ENCODE measurements at places on chromosomes 7 and 10.

- DNase-seq = no peak
Observed at GRCh38 chr10:121540732-121541395, 57.4 kb downstream of the FGFR2 start.

DNA sequence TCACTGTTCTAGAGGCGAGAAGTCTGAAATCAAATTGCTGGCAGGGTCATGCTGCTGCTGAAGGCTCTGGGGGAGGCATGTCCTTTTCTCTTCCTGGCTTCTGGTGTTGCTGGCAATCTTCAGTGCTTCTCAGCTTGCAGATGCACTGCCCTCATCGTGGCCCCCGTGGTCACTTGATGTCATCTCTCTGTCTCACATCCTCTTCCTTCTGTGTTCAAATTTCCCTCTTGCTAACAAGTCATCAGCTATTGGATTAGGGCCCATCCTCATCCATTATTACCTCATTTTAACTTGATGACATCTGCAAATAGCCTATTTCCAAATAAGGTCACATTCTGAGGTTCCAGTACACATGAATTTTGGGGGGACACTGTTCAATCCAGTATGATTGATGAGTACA is 36.6 kb upstream of the SRGN start:
- DNase-seq = peak; percentile 31

GRCh38 chr10:84541289-84541637 is 212.9 kb downstream of the CCSER2 start:
- no peak for DNase-seq

- DNase-seq = no peak
Observed at GRCh38 chr7:5532536-5533335, 109.1 kb upstream of the TNRC18 start.

DNA sequence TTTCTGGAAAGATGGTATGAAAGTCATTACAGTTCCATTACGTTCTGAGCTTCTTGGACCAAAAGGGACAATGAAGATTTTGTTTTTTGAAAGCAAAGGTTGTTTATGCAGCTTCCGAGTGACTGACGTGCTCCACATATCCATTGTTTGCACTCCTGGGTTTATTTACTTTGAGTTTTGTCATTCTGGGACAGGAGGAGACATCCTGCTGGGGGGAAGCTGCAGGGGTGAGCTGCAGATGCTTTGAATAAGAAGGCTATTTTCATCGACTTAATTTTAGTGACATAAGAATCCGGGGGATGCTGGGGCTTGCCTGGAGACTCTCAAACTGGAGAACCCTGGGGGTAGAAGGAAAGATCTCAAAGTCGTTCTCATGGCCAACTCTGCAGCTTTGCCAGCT is 12.7 kb upstream of the SFMBT2 start:
- no peak for DNase-seq

- no peak for DNase-seq
Observed at GRCh38 chr10:118990326-118990725, 39.2 kb upstream of the NANOS1 start.

DNA sequence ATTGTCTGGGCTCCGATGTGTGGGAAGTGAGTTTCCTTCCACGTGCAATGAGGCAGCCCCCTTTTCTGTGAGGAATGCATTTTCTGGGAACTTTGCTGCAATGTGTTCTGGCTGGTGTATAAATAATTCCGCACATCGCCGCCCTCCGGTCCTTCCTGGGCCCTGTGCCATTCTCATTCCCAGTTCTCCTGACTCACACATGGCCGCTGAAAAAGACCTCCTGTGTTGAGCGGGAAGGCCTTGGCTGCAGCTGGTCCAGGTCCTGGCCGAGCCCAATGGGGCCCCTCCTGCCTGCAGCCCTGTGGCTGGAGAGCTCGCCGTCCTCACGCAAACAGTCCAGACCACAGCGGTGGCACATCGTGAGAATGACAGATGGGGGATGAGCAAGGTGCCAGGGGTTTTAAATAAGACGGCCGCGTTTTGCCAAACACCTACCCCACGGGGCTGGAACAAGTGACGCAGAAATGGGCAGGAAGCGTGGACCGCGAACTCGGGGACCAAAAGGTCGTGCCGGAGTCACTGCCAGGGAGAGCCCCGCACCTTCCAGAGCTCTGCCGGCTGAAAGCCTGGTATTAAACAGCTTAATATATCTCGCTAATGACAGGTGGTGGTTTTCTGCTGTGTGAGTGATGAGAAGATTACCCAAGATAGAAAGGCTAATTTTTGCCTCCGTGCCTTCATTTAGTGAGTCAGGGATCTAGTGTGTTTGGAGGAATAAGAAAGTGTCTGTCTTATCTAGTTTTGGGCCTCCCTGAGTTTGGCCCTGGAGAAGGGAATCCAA is 37.0 kb downstream of the FAM20C start:
- peak; percentile 52 for DNase-seq

DNA sequence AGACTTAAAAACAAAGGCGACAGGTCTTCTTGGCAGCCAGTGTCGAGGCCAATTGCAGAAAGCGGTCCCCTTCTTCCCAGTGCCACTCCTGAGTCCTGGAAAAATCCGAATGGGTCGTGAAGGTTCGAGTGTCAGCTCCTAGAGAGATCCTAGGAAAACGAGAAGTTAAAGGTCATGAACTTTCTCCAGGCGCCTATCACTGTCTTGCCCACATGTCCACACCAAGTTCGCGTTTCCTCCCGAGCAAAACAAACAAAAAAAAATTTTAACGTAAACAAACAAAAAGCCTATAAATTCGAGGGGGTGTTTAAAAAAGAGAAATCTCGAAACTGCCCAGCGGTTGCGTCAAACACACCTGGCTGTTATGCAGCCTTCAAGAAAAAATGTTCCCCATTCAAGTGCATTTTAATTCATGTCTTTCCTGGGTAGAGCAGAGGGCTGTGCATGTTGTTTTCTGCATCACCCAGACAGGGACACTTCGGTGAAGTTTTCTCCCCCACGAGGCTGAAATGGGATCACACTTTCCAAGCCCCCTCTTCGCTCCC is 1.5 kb downstream of the ARHGAP21 start:
- no peak for DNase-seq

DNA sequence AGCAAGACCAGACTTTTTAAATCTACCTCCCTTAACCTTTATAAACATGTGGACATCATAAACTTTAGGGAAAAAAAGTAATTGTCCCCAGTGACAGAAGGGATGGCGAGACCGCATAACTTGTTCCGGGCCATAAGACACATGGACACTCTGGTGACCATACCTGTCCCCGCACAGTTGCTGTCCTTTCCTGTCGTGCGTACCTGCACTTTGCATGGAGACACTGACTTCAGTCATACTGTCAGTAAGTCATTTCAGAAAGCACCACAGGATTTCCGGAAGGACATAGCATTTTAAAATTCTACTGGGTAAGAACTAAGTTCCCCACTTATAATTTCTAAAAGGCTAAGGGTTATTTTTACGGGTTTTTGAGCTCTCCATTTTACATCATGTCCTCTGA is 120.9 kb downstream of the CREB5 start:
- DNase-seq = no peak

DNA sequence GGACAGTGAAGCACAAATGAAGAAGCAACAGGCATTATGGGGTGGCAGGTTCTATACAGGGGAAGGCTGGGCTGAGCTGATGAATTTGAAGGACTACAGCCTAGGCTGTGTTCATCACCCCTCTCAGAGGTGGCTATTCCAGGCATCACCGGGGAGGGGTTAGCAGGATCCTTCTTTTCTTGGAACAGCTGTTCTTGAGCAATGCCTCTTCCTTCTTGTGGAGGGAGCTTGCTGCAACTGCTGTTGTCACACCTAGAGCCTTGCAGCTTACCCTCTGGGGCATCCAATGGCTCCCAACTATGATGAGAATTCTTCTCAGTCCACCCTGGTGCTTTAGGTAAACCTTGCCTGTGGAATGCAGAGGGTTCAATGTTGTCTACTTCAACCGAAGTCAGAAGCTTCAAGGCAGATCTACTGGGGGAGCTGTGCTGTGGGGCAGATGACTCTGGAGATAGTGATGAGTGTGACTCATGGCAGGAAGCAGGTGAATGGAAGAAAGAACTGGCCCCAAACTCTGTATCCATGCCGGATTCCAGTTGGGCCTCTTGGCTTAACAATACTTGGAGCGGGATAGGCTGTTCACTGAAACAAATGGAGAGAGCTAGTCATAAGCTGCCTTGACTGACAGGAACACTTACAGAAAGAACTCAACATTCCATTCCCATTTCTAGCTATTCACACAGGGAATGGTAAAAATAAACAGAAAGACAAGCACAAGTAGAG is 21.5 kb upstream of the PPP3CB start:
- peak; percentile 1 for DNase-seq

- DNase-seq = peak; percentile 41
Observed at GRCh38 chr10:93406364-93407145, 75.6 kb downstream of the MYOF start.

DNA sequence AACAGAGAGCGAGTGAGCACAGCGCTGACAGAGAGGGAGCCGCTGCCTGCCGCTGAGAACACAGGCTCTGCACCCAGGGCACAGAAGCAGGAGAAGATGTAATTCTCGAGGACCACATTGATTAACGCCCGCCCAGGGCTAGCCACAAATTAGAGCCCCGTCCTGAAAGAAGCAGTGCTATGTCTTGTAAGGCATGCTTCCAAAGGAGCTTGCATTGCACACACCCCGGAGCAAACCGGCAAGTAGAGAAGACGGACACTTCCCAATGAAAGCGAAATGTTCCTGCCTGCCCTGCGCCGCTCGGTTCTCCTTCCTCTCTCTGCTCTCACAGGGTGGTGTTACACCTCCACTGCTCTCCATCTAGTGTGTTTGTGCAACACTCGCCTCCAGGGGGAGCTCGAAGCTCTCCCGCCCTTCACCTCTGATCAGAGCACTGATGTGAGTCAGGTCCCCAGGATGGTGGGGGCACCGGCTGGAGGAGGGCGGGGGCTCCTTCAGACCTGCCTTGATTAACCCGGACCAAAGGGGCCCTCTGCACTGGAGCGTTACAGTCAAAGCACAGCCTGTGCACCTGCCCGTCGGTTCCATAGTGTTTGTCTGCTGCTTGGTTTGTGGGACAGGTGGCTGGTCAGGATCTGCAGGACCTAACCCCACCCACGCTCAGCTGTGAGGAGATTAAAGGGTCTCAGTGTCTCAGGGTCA is 316.5 kb downstream of the ADARB2 start:
- peak; percentile 49 for DNase-seq

DNA sequence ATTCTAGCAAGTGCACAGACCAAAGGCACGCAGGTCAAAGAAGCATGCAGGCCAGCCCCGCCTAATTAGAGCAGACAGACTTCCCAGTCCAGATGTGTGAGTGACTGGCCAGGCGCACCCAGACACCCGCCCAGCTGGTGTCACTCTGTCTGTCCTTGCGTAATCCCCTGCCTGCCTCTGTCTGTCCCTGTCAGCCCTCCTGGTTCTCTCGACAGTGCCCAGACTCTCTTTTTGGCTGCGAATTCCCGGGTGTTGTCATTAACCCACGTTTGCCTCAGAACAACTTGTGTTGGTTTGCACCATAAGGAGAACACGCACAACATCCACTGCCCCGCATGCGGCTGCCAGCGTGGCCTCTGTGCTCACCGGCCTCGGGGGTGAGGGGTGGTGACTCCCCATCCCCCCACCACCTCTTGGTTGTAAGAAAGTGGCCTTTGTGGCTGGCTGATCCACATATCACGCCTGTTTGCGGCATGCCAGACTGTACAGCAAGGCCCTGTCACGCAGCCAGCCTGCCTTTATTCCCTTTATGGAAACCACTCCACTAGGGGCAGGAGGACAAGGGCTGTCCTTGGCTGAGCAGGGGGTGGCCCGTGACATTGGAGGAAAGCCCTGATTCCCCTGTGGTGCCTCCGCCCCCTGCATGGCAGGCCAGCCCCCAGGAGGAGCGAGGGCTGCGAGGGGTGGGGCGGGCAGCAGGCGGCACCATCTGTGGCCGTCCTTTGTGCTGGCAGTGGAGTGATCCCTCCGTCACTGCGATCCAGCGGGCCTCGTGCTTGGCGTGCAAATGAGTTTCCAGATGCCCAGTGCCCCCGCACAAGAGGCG is 72.8 kb upstream of the PPIF start:
- no peak for DNase-seq

DNA sequence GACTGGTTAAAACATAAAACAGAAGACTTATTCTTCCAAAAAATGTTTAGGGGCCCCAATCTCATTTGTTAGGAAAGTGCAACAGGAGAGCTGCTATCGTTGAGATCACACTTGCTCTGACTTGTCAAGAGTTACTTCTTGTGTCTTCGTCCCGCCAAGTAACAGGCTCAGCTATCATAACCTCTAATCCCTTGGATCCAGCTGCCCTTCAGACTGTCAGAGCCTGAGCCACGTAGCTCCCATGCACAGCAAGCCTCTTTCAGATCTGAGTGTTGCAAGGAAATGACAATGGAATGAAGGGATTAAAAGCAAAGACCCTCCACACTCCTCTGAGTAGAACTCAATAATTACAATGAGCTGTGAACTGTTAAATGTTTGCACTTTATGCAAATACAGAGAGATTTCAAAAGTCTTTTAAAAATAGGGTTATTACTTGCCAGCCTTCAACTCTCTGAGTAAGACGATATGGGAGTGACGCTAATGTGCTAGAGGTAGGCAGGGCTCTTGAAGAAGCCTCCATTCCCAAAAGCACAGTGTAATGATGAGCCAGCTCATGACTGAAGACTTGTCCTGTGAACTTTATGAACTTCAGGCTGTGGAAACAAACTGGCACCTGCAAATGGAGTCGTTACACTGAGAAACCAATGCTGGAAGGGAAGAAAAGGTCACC is 28.4 kb upstream of the CDK13 start:
- DNase-seq = no peak

GRCh38 chr7:143296686-143297085 is 8.5 kb downstream of the CASP2 start:
- DNase-seq = no peak

GRCh38 chr10:91034494-91035159 is 113.7 kb upstream of the ANKRD1 start:
- DNase-seq = no peak

DNA sequence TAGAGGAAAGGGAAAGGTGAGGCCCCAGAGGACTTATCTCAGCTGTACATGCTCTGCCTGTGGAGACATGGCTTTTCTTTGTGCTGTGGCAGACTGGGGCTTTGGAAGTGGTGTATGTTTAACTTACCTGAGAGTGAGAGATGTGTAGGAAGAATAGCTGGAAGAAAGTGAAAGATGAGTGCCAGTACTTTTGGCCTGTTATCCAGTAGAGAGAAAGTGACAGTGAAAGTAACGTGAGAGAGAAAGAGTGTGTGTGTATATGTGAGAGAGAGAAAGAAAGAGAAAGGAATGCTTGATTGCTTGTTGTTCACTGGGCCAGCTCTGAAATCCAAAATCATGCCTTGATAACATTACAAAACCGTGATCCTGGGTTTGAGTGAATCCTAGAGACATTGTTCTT is 25.5 kb downstream of the MTURN start:
- DNase-seq = no peak

DNA sequence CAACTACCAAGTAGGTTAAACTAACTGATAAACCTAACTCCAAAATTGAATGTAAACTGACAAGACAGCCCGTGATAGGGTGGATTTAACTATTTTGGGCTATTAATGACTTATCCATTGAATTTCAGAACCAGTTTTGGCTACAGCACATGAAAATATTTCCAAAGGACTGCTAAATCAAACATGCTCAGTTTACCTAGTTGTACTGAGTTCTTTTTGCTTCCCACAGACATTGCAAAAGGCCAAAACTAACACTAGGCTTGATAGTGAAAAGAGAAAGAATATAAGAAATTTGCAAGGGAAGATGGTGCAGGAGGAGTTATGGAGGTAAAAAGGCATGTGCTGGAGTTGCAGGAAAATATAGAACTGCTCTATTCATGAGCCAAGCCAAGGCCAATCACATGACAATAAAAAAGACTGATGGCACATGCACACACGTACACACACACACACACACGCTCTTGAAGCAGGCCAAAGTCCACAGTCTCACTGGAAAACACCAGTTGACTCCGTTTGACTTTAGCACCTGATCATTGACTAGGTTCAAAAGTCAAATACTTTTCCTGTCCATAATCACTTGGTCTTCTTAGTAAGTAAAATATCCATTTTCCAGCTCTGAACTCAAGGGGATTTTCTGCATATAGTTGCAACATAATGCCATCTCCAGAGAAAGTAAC is 76.0 kb upstream of the AGBL3 start:
- DNase-seq = no peak
